ENCODE measurements at places on chromosomes 2 and 18.

DNA sequence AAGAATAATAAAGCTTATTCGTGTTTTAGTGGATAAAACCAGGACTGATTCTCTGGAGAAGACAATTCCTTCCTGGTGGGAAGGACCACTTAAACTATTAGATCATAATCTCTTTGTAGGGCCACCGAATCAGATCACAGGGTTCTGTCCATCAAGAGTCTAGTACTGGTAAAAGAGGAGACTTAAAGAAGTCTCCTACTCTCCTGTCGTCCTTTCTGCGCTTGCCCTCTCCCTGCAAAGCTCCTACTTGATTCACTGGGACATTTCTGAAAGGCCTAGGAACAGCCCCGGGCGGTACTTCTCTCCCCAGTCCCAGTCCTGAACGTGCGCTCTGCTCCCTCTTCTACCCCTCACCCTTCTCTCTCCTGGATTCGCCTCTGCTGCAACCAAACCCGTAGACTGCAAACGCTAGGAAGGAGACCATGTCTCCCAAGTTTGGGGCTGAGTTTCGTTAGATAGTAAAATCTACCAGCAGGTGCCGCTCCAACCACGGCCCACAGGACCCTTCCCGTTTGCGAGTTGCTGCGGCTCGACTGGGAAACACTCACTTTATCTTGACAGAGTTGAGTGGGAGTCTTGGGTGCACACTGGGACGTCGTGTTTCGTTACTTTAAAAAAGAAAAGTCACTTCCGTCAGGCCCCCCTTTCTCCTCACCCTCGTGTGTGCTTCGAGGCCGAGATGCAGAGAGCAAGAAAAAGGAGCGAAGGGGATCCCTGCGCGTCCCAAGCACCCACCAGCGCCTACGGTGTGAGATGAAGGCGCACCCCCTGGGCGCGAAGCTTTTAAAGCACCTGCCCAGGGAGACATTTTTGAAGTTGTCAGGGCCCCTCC lies 923 bp downstream of the FIGLA start:
- DNase-seq: peak; percentile 93

DNA sequence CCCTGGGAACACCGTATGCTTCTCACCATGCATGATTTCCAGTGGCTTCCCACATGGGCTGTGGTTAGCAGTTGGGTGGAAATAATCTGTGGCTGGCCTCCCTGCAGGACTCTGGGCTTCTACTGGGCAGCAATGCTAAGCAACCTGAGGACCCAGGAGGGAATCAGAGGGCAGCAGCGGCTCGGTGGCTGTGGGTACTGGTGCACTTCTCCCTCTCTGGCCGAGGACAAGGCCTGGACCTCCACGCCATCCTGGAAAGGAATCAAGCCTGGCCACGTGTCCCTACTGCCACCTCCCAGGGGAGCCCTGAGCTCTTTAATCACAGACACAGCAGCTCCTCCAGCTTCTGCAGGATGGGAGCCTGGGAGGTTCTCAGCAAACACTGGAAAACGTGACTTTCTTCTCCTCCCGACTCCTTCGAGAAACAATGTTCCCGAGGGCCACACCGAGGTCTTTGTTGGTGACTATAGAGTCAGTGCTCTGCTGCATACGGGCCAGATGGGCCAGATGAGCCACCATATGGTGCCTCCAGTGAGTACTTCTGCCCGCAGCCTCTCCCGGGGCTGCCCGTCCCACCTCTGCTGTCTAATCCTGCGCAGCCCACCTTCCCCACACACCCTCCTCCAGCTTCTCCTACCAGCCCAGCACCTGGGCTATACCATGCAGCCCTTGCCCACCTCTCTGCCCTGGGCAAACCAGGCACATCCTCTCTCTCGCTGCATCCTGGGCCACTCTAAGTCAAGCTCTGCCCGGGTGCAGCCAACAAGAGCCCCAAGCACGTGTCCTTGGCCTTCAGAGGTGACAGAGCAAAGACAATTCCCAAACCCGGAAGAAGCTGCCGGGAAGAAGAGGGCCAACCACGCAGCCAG lies 42.8 kb upstream of the OTOS start:
- no peak for DNase-seq

GRCh38 chr2:163187995-163188655 lies 349.6 kb upstream of the KCNH7 start:
- no peak for DNase-seq

DNA sequence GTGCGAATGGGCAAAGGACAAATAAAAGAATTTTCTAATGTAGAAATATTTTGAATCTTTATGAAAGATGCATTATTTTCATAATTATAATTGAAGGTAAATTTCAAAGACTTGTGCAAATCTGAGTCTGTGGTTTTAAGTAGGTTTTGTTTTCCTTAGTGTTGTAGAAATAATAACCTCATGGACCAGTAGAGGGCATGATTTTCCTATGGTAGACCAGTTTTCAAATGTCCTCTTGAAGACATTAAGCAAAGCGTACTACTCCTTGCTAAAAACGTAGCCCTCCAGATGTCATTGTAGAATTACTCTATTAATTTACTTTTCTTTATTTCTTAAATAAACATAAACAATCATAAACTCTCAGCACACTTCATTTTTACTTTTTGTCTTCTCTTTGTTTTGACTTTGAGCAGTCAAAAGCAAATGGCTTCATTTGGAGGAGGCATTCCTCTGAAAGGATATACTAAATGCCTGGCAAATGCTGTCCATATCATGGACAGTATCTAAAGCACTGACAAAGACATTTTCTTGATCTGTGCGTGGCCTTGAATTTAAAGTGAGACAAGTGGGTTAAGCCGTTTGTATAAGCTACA lies 85.8 kb upstream of the FAM237A start:
- DNase-seq: peak; percentile 5

GRCh38 chr2:170818752-170819470 lies 2.2 kb downstream of the GAD1 start:
- peak; percentile 49 for DNase-seq

DNA sequence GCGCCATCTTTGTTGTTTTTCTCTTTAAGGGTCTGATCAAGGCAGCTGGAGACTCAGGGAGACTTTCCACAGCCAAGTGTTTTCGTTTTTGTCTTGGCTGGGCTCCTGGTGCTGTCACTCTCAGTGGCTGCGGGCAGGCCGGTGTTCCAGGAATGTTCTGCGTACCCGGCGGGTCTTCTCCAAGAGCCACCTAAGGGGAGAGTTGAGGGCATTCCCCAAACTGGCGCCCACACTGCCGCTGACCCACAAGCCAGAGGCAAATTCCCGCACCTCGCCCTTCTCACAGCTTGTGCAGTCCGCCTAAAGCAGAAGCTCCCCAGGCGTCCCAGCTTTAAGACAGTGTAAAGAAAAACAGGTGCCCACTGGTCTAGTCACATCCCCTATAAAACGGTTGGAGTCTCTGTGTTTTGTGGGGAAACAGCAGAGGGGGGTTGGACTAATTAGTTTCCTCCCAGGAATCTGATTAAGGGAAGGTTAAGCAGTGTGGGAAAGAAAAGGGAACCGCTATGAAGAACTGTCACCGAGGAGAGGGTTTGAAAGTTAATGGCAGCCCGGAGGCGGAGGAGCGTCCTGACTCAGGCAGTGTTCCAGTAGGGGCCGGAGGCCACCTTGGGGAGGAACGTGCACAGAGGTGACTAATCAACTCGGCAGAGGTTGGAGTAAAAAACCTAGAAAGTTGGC lies 224.5 kb downstream of the SLC4A3 start:
- peak; percentile 82 for DNase-seq

DNA sequence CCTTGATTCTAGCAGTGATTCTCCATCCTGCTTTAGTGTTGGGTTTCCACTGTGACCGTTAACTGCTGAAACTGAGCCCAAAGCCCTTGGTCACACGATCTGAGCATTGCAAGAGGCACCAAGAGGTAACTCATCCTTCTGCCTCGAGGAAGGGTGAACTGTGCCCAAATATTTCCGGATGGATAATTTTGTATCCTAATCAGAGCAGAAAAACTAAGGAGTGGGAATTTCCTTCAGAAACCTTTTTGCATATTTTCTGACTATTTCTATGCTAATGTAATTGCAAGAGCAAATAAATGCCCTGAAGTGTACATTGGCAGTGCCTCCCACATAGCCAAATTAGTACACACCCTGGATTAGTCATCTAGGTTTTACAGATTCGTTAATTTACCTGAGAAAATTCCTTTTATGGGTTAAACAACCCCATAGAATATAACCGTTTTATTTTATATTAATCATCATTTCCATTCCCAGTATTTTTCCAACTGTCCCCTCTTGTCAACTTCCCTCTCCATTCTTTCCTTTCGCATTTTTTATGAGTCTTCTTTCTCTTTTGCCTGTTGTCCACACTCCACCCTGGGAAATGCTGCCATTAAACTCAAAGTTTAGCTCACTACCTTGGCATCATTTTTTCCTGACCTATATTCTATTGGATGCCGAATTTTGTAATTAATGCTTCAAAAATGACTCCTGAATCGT lies 31.7 kb upstream of the COBLL1 start:
- no peak for DNase-seq

- DNase-seq: no peak
These were observed 77.5 kb downstream of the NCK2 start for GRCh38 chr2:105822186-105822585.

DNA sequence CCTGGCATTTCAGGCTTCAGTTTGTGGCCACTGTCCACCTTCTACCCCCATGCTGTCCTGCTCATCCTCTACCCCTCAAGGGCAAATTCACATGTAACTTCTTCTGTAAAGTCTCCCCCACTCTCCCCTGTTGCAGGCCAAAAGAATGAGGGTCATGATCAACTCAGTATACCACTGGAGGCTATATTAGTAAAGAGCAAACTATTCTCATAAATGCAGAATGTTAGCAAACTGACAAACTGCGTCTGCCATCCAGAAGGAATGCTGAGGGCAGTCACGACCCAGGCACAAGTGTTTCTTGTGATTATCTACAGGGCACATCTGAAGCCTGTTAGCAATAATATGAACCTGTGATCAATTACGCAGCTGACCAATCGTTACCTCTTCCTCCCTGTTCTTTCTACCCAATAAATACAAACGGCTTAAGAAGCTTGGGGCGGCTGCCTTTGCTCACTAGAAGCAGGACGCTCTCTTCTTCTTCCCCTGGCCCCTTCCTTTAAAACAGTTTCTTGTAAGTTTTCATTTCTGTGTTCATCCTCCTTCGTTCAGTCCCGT lies 58.3 kb downstream of the SEPTIN10 start:
- DNase-seq: no peak

DNA sequence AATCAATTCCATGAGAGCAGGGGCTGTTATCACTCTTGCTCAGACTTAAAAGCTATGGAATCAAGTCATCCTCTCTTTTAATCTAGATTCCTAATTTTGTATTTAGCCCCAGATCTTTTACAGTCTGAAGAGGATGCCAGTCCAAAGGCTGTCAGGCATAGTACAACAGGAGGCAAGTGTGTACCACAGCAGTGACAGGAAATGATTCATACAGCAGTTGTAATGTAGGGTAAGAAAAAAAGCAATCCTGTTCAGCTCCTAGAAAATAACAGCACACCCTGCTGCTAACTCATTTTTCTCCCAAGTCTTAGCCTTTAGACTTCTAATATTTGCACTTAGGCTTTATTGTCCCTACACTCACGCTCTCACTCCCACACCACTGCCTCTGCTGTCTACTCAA lies 127.8 kb upstream of the SYT4 start:
- no peak for DNase-seq

GRCh38 chr2:203484266-203485112 lies 50.6 kb downstream of the RAPH1 start:
- no peak for DNase-seq
